ENCODE measurements at places on chromosomes 4 and X.

GRCh38 chr4:144902614-144903013, 195.4 kb downstream of the ANAPC10 start:
- H3K4me1 ChIP-seq = peaks cover 2% of the 10 kb centered on the region
- DNase-seq = no peak
- no peak overlapping the region for H3K27ac ChIP-seq
- no peak overlapping the region for H3K4me3 ChIP-seq

DNA sequence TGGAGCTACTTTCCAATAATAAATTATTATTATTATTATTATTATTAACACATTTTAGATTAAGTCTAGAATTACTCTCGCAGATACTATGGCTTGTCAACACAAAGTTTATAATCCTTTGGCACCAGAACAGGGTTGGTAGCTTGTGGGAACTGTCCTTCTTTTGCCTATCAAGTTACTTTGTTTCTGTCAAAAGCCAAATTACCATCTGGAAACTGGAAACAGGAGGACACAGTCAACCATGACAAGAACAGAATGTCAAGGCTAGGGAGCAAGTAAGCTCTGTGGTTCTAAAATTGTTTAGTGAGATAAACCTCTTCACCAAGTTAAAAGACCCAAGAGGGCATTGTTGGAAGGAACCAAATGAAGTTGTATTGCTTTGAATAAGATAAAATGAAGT, 42.5 kb downstream of the DGKK start:
- no peak overlapping the region for H3K4me3 ChIP-seq
- H3K36me3 ChIP-seq = no peaks in the 10 kb centered on the region
- no peak overlapping the region for H3K27ac ChIP-seq
- no peak for DNase-seq
- H3K27me3 ChIP-seq = peaks cover 2% of the 10 kb centered on the region

- H3K27me3 ChIP-seq = no peaks in the 10 kb centered on the region
- H3K36me3 ChIP-seq = no peaks in the 10 kb centered on the region
- no peak overlapping the region for H3K4me3 ChIP-seq
- peaks cover 2% of the 10 kb centered on the region for H3K4me1 ChIP-seq
Observed at GRCh38 chr4:128663325-128663724, 146.2 kb upstream of the JADE1 start.

DNA sequence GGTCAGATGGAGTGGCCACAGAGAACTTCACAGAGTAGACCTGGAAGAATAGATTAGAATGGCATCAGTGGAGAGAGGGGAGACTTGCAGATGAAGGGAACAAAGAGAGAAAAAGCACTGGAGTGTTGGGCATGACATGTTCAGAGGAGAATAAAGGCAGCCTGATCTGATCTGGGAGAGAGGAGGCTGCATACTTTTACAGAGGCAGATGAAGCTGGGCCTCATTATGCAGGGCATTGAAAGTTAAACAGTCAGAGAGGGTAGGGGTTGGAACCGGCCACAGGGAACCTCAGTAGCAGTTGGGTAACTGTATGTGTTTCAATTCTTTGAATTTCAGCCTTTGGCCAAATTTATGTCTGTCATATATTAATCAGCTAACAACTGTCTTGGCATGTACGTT, 61.2 kb downstream of the SH3BGRL start:
- peaks cover 2% of the 10 kb centered on the region for H3K4me1 ChIP-seq
- H3K27me3 ChIP-seq = no peaks in the 10 kb centered on the region
- no peak overlapping the region for H3K4me3 ChIP-seq

DNA sequence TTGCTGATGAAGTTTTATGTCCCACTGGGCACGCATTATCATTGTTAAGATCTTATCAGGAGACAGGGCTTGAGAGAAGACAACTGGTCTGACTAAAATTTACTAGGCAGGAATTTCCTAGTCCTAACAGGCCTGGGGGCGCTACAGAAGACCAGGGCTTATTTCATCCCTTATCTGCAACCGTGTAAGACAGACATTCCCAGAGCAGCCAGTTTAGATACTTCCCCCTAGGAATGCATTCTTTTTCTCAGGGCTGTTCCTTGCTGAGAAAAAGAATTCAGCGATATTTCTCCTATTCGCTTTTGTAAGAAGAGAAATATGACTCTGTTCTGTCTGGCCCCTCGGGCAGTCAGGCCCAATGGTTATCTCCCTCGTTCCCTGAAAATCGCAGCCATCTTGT, 93.8 kb downstream of the TLL1 start:
- DNase-seq = no peak
- H3K4me1 ChIP-seq = no peaks in the 10 kb centered on the region
- H3K4me3 ChIP-seq = no peak overlapping the region
- H3K27me3 ChIP-seq = no peaks in the 10 kb centered on the region
- no peak overlapping the region for H3K27ac ChIP-seq

DNA sequence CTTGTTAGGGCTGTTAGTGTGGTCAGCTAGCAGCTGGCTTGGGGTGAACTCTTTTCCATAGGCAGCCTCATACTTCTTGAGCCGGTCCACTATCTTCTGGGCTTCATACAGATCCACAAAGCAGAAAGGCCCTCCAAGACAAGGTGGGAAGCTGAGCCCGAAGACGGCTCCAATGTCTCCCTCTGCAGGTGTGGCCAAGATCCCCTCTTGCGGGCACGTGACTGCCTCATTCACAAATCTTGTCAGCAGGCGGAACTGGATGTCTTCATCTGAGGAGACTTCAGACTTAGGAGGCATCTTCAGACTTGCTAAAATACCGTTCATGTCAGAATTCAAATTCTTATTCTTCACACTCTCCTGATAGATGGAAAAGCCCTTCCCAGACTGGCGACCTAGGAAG, 25.3 kb downstream of the CPE start:
- no peaks in the 10 kb centered on the region for H3K4me1 ChIP-seq
- peaks cover 10% of the 10 kb centered on the region for H3K27me3 ChIP-seq
- no peak overlapping the region for H3K4me3 ChIP-seq
- DNase-seq = no peak

DNA sequence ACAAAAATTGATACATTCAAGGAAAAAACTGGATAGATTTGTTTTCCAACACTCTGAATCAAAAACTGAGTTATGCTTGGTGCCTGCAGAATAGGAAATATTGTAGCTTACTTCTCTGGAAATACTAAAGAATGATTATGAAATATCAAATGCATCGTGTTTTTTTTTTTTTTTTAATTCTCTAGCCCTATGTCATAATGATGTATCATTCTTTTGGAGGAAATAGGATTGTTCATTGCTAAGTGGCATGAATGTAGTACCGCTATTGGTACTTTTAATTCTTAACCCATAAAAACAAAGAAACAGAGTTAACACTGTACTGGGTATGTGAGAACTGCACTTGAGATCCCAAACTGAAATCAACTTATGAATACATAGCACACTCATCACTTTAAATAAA, 7.6 kb upstream of the FAM200B start:
- peaks cover 20% of the 10 kb centered on the region for H3K4me1 ChIP-seq
- no peaks in the 10 kb centered on the region for H3K27me3 ChIP-seq
- H3K27ac ChIP-seq = no peak overlapping the region
- H3K4me3 ChIP-seq = no peak overlapping the region

DNA sequence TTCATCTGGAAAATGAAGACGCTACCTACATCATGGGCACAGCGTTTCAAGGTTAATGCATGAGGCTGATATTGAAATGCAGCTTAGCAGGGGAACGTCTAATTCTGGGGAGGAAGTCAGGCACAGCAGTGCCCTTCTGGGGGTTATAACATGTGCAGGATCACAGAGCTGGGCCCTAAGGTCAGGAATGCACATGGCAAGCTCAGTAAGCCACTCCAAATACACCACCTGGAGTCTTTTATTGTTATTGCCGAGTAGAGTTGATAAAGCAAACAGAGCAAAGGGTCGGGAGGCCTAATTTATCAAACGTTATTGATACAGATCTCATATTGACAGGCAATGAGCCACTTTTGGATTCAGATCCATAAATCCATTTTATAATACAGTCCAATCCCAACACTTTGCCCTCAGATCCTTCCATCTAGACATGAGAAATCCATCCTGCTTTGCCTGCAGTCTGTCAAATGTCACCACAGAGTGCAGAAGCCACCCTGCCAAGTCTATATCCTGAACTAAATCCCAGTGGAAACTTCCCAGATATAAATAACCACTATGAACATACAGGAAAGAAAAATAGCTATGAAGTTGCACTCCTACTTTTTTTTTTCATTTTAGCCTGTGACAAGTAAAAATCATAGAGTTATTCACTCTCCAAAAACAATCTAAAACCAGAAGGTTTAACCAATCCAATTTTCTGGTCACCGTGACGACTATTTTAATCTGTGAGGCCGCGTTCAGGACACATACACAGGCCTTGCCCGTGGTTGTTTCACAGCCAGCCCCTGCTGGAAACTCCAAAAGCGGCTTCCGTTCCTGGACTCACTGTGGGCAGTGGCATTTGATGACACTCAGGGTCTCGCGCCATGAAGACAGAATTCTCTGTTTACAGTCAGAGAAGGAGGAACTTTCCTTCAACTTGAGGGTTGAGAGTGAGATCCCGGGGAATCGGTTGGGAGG, 335.4 kb downstream of the DHX15 start:
- H3K4me1 ChIP-seq = no peaks in the 10 kb centered on the region
- DNase-seq = no peak
- no peaks in the 10 kb centered on the region for H3K36me3 ChIP-seq
- no peaks in the 10 kb centered on the region for H3K27me3 ChIP-seq
- no peak overlapping the region for H3K27ac ChIP-seq

- DNase-seq = no peak
- no peaks in the 10 kb centered on the region for H3K36me3 ChIP-seq
- H3K27me3 ChIP-seq = peaks cover 5% of the 10 kb centered on the region
- H3K4me3 ChIP-seq = no peak overlapping the region
- no peak overlapping the region for H3K27ac ChIP-seq
- no peaks in the 10 kb centered on the region for H3K4me1 ChIP-seq
Observed at GRCh38 chr4:73453701-73454005, 17.6 kb downstream of the AFP start.

DNA sequence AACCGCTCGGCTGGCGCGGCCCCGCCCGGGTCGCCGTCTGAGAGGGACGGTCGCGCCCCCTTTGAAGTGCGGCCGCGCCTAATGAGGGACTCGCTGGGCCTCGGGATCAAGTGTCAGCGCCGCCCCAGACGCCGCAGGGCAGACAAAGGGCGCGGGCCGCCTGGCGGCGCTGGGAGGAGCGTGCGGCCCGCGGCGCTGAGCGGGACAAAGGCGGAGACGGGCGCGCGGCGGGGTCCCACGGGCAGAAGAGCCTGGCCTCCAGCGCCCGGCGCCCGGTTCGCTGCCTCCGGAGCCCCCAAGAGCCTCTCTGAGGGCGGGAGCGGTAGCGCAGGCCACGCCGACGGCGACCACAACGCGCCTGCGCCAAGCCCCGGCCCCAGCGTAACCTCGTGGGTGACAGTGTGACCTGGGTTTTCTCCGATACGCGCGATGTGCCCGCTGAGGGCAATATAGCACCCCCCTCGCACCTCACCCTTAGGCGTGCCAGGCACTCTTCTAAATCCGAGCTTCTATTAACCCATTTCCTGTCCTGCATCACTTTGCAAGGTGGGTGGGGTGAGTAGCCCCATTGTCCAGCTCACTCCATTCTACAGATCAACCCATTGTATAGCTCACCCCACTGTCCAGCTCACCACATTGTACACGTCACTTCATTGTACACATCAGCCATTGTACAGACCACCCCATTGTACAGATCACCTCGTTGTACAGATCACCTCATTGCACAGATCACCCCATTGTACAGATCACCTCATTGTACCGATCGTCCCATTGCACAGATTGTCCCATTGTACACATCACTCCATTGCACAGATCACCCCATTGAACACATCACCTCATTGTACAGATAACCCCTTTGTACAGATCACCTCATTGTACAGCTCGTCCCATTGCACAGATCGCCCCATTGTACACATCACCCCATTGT, 33.7 kb upstream of the STX18 start:
- H3K4me1 ChIP-seq = peaks cover 12% of the 10 kb centered on the region
- peaks cover 8% of the 10 kb centered on the region for H3K36me3 ChIP-seq
- peak; percentile 62 for DNase-seq
- peak overlapping the region; percentile 78 for H3K4me3 ChIP-seq
- H3K27ac ChIP-seq = no peak overlapping the region

DNA sequence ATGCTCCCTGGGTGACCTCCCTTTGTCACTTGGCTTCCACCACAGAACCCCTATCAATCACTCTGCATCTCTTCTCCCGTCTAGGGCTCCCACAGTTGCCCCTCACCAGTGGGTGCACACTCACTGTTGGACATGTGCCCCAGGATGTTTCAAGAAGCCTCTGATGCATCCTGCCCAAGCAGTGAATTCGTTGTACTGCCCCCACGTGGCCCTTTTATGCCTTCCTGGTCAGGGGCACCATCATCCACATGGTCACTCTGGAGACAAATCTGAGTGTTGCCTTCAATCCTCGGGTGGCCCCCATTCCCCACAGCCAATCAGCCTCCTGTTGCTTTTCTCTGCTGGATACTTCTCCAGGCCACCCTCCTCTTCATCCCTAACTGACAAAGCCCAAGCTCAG, 12.2 kb downstream of the ITIH6 start:
- no peak overlapping the region for H3K4me3 ChIP-seq
- H3K27ac ChIP-seq = no peak overlapping the region
- no peak for DNase-seq
- H3K27me3 ChIP-seq = no peaks in the 10 kb centered on the region
- H3K36me3 ChIP-seq = no peaks in the 10 kb centered on the region

DNA sequence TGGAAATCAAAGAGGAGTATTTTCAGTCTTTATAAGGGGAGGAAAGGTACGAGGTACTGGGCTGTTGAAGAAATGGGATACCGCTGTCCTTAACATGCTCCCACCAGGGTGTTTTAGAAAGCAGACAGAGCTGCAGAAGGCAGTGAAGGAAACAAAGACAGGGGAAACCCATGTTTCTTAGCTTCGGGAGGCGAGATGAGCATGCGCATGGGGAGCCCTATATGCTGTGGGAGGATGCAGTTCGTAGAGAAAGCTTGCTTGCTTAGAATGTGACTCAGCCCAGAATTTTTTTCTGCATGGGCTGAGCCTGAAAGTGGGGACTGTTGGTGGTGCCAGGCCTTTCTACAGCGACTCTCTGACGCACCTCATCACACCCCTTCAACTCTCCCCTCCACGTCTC, 28.8 kb upstream of the SCOC start:
- H3K27ac ChIP-seq = no peak overlapping the region
- no peak for DNase-seq
- peaks cover 4% of the 10 kb centered on the region for H3K4me1 ChIP-seq
- no peak overlapping the region for H3K4me3 ChIP-seq

DNA sequence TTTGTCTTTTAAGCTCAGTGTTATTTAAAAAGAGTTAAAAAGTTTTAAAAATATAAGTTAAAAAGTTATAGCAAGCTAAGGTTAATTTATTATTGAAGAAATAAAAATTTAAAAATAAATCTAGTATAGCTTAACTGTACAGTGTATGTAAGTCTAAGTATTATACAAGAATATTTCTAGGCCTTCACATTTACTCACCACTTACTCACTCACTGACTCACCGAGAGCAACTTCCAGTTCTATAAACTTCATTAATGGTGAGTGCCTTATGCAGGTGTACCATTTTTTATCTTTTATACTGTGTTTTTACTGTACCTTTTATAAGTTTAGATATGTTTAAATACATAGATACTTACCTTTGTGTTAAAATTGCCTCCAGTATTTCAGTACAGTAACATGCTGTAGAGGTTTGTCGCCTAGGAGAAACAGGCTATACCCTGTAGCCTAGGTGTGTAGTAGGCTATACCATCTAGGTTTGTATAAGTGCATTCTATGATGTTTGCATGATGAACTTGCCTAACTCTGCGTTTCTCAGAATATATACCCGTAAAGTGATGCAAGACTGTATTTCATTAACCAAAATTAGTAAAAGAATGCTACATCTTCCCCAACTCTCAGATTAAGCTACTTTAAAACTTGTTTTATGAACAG, 202.9 kb downstream of the CFAP299 start:
- H3K27ac ChIP-seq = no peak overlapping the region
- peaks cover 15% of the 10 kb centered on the region for H3K4me1 ChIP-seq
- H3K27me3 ChIP-seq = peaks cover 2% of the 10 kb centered on the region

Data from activated naive CD8-positive, alpha-beta T cell treated with anti-CD3 and anti-CD28 coated beads, Interleukin-2, amount 10 ng/mL, durations not matched to agents 7 days and 5 days (primary cell).